ENCODE measurements at places on chromosomes 3 and 15.

- no peaks in the 10 kb centered on the region for H3K27me3 ChIP-seq
- no peak overlapping the region for H3K27ac ChIP-seq
- H3K4me3 ChIP-seq, result no peak overlapping the region
- peaks cover 7% of the 10 kb centered on the region for H3K4me1 ChIP-seq
- DNase-seq, result no peak
These were observed 2.1 kb upstream of the ISY1 start for GRCh38 chr3:129162729-129163579.

DNA sequence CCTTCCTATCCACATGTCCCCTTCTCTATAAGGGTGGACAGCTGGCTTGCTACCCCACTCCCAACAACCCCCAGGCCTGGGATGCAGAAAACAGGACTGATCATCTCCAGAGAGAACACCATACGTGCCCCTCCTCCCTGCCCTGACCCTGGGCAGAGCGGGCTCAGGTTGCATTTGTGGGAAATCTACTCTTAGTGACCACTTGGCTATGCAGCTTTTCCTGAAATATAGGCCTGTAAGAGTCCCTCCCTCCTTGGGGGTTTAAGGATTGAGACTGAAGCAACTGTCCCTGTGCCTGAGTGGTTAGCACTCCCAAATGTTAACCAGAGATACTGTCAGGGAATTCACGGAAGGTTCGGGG lies 11.7 kb downstream of the SH2D7 start:
- no peak overlapping the region for H3K27ac ChIP-seq
- H3K36me3 ChIP-seq, result no peaks in the 10 kb centered on the region
- no peak for DNase-seq

- no peaks in the 10 kb centered on the region for H3K4me1 ChIP-seq
- no peak overlapping the region for H3K27ac ChIP-seq
- H3K4me3 ChIP-seq, result no peak overlapping the region
- peaks cover 6% of the 10 kb centered on the region for H3K27me3 ChIP-seq
These were observed 36.3 kb upstream of the MASP1 start for GRCh38 chr3:187327845-187328244.

GRCh38 chr15:69303337-69304181 lies 4.8 kb downstream of the PAQR5 start:
- no peak overlapping the region for H3K27ac ChIP-seq
- H3K4me3 ChIP-seq, result no peak overlapping the region
- peaks cover 3% of the 10 kb centered on the region for H3K4me1 ChIP-seq

DNA sequence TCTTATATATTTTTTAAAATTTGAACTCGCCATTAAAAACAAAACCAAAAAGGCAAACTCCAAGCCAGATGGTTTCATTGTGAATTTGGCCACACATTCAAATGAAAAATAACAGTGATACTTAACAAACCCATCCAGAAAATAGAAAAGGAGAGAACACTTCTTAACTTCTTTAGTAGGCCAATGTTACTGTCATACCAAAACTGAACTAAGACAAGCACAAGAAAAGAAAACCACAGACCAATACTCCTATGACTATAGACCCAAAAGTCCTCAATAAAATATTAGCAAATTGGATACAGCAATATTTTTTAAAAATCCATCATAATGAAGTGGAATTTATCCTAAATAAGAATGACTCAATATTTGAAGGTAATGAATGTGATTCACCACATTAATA lies 73.5 kb upstream of the ALDH1A3 start:
- H3K27ac ChIP-seq, result no peak overlapping the region
- H3K36me3 ChIP-seq, result no peaks in the 10 kb centered on the region
- no peaks in the 10 kb centered on the region for H3K27me3 ChIP-seq
- no peaks in the 10 kb centered on the region for H3K4me1 ChIP-seq
